ENCODE measurements at places on chromosomes 13 and 19.

DNA sequence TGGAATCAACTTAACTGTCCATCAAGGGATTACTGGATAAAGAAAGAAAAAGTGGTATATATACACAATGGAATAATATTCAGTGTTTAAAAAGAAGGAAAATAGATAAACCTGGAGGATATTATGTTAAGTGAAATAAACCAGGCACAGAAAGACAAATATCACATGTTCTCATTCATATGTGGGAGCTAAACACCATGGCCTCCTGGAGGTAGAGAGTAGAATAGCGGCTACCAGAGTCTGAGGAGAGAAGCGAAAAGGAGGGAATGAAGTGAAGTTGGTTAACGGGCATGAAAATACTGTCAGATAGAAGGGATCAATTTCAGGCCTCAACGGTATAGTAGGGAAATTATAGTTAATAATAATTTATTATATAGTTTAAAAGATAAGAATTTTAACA is 147.5 kb upstream of the OBI1 start:
- no peak for DNase-seq

- no peak for DNase-seq
Measured at GRCh38 chr13:67792151-67792676, 562.1 kb upstream of the PCDH9 start.

GRCh38 chr13:38582133-38582532 is 104.7 kb upstream of the FREM2 start:
- peak; percentile 76 for DNase-seq

DNA sequence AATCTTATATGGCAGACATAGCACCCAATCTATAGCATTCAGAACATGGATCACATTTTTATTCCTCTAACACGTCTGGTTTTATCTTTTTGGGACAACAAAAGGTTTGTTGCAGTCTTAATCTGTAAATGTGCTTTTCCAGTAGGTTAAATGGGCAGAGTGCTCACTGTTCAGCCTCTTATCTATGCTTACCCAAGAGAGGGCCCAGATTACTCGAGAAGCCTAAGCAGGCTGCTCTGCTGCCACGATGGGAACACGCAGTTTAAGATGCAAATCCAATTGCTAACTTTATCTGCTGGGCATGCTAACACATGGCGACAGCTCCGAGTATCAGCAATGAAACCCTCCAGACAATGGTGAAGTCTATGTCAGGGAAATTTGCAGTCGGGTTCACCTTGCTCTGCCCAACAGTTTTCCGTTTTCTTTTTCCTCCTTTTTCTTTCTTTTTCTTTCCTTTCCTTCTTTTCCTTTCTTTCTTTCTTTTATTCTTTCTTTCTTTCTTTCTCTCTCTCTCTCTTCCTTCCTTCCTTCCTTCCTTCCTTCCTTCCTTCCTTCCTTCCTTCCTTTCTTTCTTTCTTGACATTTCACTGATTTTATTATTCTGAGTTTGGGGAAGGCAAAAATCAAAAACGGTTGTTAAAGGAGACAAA is 115.3 kb downstream of the RBM26 start:
- no peak for DNase-seq

GRCh38 chr19:1467215-1467489 is 11.9 kb downstream of the C19orf25 start:
- DNase-seq, result no peak

DNA sequence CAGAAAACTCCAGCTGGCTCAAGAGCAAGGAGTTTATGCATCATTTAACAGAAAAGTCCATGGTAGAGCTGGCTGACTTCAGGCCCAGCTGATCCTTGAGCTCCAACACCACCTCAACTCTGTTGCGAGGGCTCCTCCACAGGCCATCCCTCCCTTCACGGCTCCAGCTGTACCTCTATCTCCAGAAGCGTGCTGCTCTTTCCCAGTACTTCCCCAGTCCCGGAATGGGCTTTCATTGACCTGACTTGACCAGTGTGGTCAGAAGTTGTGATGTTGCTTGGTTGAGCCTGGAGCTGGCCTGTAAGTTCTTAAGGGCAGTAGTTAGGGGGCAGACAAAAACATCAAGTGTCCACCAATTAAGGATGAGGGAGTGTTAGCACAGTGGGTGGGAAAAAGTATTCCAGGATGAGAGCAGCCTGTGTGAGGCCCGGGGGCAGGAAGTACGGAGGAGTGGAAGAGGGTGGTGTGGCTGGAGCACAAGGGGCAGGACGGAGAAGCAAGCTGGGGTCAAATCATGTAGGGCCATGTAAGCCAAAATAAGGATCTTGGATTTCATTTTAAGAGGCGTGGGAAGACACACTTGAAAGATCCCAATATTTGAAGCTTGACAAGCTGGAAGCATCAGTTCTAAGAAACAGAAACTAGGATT is 24.0 kb downstream of the SKA3 start:
- DNase-seq, result no peak

DNA sequence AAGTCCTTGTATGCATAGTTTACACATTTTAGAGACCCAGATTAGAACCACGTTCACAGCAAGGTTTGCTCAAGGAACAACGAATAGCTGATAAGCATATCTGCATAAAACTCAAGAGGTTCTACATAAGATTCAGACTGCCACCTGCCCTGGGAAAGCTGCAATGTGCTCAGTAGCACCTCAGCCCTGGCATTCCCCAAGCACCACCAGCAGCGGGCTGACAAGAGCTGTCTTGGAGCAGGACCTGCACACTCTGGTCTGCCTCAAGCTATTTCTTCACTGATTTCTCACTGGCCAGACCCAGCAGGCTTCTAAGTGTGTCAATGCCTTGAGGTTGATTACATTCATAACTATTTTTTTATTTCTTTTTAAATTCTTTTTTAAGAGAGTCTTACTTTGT is 65.8 kb upstream of the UQCRFS1 start:
- no peak for DNase-seq

- no peak for DNase-seq
Measured at GRCh38 chr13:73303851-73304250, 245.0 kb downstream of the KLF5 start.

DNA sequence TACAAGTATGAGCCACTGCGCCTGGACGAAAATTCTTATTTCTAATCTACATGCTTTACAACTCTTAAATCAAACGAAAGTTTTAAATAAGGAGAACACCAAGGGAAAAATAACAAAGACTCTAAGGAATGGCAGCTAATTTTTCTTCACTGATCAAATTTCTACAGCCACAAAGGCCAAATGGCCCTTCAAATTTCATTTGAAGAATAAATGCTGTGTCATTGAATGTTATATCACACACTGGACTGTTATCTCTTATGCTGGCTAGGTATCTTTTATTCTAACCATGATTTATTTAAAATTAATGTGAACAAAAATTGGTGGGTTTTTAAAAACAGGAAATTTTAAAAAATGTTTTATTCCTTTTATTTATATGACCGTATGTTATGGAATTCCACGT is 14.1 kb downstream of the SMAD9 start:
- DNase-seq, result no peak

GRCh38 chr19:15260939-15261338 is 28.7 kb upstream of the EPHX3 start:
- no peak for DNase-seq

- DNase-seq, result peak; percentile 21
Measured at GRCh38 chr19:17841810-17842662, 5.7 kb downstream of the JAK3 start.

GRCh38 chr19:18716857-18717256 is 33.4 kb downstream of the CRTC1 start:
- DNase-seq, result no peak

DNA sequence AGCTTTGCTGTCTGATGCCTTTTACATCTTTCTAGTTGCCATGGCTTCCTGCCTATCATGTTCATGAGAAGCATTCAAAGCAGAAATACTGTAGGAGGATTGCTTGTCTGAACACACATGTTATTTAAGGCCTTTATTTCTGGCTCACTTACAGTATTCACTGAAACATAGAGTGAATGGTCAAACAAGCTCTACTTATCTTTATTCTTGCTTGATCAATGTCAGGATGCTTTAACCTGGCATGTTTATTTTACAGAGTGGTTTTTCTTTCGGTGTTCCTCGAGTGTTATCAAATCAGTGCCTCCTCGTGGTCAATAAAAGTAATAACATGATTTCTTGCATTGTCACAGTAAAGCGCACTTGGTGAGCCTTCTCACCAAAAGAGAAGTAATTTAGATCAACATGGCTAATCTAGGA is 73.5 kb upstream of the PCDH17 start:
- peak; percentile 25 for DNase-seq

DNA sequence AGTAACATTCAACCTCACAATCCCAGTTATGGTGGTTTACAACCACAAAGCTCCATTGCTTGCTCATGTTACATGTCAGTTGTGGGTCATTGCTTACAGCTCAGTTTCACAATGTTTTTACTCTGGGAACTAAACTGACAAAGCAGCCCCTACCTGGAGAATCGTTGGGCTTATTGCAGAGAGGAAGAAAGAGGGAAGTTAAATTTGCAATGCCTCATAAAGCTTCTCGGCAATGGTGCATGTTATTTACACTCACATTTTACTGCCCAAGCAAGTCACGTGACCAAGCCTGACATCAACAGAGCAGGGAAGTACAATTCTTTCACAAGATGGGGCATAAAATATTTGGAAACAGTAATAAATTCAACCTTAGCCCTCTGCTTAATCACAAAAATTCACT is 441.6 kb downstream of the TDRD3 start:
- no peak for DNase-seq

- no peak for DNase-seq
Measured at GRCh38 chr13:51331354-51331861, 8.1 kb upstream of the SERPINE3 start.

GRCh38 chr13:74767050-74767449 is 632.8 kb upstream of the KLF12 start:
- DNase-seq, result no peak

DNA sequence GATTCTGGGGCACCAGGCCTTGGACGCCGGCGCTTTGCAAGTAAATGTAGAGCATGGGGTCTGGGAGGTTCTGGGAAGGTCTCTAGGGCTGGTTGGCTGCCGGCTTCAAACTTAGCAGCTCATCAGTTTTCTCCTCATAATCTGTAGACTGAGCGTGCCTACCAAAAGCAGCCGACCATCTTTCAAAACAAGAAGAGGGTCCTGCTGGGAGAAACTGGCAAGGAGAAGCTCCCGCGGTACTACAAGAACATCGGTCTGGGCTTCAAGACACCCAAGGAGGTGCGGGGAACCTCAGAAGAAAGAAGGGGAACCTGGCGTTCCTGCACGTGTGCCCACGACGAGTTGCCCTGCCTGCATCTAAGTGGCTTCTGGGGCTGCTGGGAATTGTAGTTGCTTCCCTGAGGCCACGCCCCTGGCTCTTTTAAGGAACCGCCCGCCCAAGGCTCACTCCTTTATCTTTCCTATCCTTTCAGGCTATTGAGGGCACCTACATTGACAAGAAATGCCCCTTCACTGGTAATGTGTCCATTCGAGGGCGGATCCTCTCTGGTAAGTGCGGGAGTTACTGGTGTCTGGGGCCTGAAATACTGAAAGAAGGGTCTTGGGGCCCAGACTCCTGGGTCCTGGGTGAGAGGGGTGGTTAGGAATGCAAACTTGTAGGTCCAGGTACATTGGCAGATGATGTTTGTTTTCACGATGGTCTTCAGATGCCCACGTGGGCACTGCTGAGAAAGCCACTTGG is 984 bp downstream of the RPS11 start:
- peak; percentile 21 for DNase-seq

GRCh38 chr13:113821847-113822246 is 42.0 kb downstream of the GAS6 start:
- DNase-seq, result no peak

- DNase-seq, result no peak
Measured at GRCh38 chr13:28819046-28819730, 951 bp upstream of the MTUS2 start.

DNA sequence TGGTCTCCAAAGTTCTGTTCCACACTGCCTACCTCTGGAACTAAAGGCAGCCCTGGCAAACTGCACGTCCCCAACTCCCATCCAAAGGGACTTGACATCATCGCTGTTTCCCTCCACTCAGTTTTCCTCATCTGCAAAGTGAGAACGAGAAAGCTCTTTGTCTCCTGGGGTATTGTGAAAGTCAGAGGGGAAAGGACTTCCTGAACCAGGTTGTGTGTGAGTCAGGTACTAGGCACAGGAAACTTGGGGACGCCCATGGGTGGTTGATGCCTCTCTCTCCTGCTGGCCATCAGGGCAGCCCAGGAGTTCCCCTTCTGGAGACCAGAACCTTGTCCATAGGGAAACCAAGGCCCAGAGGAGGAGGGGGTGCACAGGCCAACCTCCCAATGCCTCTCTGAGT is 4.7 kb downstream of the CRLF1 start:
- no peak for DNase-seq

- DNase-seq, result no peak
Measured at GRCh38 chr13:100436099-100436498, 152.5 kb downstream of the GGACT start.

- no peak for DNase-seq
Measured at GRCh38 chr13:30832377-30832776, 73.7 kb upstream of the MEDAG start.

DNA sequence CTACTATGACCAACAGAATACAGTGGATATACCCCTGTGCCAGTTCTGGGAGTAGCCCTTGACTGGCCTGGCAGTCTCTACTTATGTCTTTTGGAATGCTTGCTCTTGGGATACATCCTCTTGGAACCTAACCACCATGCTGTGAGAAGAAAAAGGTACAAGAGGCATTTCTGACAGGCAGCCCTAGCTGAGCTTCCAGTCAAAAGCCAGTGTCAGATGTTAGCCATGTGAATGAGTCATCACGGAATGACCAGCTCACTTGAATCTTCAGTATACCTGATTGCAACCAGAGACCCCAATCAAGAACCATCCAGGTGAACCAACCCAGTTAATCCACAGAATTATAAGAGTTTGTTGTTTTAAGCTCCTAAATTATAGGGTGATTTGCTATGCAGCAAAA is 4.1 kb downstream of the CCDC169 start:
- no peak for DNase-seq

DNA sequence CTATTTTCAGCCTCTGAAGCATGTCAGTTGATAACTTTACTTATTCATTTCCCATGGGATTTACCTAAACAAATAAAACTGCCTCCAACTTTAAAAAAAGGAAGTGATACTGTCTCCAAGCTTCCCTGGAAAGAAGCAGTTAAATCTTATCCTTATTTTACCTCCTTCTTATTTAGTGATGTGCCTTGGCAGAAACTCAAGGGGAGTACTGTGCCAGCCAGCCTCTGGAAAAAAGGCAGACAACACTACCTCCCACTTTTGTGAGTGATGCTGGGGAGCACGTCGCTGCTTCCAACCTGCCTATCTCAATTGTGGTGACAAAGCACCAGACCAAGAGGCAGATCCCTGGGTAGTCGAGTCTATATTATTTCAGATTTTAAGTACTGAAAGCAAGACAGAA is 765.6 kb downstream of the DIAPH3 start:
- DNase-seq, result no peak
